ENCODE measurements at places on chromosomes 2 and 18.

DNA sequence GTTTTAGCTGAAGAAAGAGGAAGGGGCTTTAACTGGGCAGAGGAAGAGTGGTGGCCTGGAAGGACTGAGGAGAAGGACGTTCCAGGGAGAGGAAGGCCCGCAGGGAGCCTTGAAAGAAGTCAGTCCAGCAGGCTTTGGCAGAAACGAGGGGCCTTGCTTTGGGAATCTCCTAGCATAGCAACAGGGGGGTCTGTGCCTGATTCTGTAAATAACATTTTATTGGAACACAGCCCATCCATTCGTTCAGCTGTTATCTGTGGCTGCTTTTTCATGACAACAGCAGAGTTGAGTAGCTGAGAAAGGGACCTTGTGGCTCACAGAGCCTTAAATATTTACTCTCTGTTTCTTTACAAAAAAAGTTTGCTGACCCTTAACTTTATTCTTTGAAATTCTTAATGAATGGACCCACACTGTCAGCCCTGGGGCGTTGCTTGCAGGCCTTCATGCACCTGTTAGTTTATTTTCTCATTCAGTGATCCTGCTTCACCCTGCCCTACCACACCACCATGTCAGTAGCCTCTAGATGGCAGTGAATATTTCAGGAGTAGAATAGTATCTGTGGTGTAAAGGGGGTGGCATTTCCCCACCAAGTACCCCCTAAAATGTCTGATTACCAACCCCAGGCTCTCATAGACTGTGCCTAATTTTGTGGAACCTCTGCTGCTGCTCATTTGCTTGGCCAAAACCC is 61.0 kb downstream of the MGAT5 start:
- DNase-seq, result no peak

DNA sequence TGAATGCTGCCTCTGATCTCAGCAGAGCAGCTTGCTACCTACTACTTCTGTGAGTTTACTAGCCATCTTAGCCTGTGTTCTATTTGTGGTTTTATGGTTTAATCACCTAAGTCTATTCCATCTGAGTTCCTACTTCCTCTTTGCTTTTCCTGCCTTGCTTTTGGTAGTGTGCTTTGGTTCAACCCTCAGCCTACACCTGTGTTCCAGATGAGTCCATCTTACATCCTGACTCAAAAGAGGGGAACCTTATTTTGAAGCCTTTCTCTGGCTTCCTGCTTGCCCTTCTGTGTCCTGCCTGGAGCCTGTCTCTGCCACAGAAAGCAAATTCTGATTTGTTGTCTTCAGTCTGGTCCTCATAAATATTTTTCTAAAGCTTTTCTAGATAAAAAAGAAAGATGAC is 530.3 kb upstream of the MEX3C start:
- no peak for DNase-seq

GRCh38 chr2:55363636-55364035 is 56.0 kb downstream of the CCDC88A start:
- DNase-seq, result no peak

DNA sequence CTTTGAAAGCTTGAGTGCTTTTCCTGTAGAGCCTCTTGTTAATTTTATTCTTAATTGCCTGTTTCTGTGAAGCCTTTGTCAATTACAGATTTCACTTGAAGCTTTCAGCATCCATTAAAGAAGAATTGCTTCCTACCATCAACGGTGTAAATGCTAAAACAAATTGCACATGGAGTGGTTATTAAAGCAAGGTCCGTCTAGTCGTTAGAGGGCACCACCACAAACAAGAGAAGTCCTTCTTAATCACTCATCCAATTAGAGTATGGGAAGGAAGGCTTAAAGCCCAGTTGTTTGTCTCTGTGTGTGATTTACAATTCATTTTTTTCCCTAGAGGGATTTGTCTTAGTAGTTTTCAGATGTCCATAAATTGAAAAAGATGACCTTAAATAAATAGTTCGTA is 1.6 kb downstream of the KCNJ3 start:
- DNase-seq, result no peak

DNA sequence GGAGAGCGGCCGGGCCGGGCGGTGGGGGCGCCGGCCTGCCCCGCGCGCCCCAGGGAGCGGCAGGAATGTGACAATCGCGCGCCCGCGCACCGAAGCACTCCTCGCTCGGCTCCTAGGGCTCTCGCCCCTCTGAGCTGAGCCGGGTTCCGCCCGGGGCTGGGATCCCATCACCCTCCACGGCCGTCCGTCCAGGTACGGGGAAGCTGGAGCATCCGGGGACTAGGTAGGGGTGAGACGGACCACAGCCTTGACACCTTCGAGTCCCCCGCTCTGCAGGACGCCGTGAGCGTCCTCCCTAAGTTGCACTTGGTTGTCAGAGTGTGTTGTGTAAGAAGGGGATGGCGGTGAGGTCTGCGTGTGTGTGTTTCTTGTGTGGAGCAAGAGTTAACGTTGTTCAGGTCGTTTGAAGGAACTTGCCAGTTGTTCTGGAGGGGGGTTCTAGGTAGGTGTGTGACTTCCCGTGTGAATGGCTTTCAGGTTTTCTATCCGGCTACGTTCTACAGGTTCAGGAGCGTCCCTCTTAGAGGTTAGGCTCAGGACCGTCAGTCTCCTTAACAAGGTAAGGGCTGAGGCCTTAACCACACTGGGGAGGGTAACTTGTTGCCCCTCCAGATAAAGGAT is 393 bp downstream of the IL1R1 start:
- DNase-seq, result peak; percentile 49

Data from fibroblast of skin of right biceps (primary cell).